HFF-Myc (cell line): ENCODE measurements at places on chromosomes 1 and 21.

GRCh38 chr1:180981596-180982387 is 40.9 kb downstream of the STX6 start:
- no peak for DNase-seq

DNA sequence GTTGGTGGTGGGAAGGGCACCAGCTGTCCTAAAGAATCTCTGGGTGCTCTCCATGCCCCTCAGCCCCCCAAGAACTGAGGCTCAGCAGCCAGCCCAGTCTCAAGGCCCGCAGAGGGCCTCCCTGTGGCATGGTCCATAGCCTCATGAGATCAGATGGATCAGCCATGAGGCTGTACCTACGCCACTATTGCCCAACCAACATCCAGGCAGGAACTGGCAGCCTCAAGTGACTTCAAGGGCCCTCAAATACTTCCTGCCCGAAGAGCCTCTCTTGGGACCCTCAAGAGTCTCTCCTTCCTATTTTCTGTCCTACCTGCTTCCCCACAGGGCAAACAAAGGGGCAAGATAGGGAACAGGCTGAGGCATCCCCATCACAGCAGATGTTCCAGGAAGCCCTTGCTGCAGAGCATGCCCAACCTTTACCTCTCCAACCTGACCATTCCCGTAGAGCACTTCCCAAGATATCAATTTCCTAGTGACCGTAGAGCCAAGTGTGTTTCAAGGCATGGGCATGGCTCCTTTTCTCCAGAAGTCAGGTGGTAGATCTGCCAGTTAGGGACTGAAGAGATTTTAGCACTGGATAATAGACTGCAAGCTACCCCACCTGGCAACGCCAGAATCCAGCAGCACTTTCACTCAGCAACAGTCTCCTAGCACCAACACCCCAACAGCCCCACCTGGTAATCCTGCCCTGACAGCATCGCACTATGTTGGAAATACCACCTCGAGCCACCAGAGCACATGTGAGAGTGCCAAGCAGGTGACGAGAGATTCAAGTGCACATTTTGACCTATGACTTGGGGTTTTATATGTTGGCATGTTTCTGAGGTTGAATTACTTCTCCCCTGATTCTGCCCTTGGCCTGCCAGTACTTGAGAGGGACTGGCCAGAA is 13.7 kb upstream of the MFSD2A start:
- no peak for DNase-seq

- no peak for DNase-seq
These were observed 5.2 kb upstream of the MEF2D start for GRCh38 chr1:156505679-156506298.

DNA sequence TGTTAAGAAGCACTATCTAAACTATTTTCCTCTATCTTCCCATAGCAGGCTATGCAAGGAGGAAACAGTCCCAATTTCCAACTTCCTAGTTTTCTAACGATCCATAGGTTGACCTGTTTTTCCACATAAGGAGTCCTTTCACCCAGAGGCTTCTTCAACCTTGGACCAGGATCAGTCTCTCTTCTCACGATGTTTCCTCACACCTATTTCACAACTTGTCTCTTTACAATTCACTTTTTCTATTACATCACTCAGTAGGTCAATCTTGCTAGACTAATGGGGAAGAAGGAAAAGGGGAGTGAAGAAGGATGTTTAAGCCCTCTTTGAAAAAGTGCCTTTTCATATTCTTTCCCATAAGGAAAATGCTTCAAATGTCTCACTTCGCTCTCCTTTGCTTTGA is 15.9 kb downstream of the PALMD start:
- no peak for DNase-seq

DNA sequence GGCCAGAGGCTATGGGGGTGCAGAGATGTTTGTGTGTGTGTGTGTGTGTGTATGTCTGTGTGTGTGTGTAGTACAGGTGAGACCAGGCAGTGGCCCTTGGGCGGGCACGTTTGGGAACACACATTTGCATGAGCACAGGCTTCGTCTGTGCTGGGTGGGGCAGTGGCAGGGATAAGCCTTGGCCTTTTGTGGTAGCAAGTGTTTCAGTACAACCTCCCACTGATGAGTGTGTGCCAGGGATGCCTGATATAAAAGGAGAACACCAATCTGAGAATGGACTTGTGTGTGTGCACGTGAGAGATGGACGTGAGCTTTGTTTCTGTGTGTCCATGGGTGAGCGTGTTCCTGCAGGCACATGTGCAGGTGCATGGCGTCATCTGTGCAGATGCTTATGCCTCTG is 3.0 kb downstream of the NTRK1 start:
- DNase-seq: no peak

GRCh38 chr1:183330335-183330734 is 87.8 kb downstream of the NMNAT2 start:
- DNase-seq: no peak
